ENCODE measurements at places on chromosomes 7 and 10. TPM values are rescaled to one million over a fixed set of nuclear protein-coding genes. Genes with fewer than 3 reads are reported as not detected.

Gene AKR1D1
- not detected for total RNA-seq

Gene CC2D2B
- total RNA-seq, result not detected

Gene ADAM22
- 2.5 TPM for total RNA-seq

Gene AKR1C2
- not detected for total RNA-seq

Gene AOC1
- not detected for total RNA-seq

Gene TDRD1
- total RNA-seq, result 0.07 TPM

Gene TRPV5
- 0.09 TPM for total RNA-seq

Gene AMZ1
- 0.34 TPM for total RNA-seq

Gene OR9A2
- total RNA-seq, result 0.32 TPM

Gene PIK3CG
- 18.7 TPM for total RNA-seq

Gene DENND2A
- total RNA-seq, result not detected

Gene CREB3L2
- total RNA-seq, result 55.1 TPM

Gene IL6
- total RNA-seq, result 0.46 TPM

Gene AZGP1
- not detected for total RNA-seq

Gene GUSB
- 52.9 TPM for total RNA-seq

Gene GBX1
- not detected for total RNA-seq

Gene TMEM130
- 0.35 TPM for total RNA-seq

Gene RRP12
- total RNA-seq, result 27.8 TPM

Gene SORCS3
- total RNA-seq, result not detected

Gene ARHGAP22
- total RNA-seq, result not detected

Measured in activated T-cell treated with anti-CD3 and anti-CD28 coated beads, Interleukin-2, amount 50 U/mL, for 72 hours (primary cell).